ENCODE measurements at places on chromosomes 16 and 17.
A peak's percentile ranks its signal among the peaks of the same experiment; 100 is the strongest.

- ATAC-seq: no peak
Observed at GRCh38 chr16:14056970-14057369, 14.1 kb upstream of the MRTFB start.

DNA sequence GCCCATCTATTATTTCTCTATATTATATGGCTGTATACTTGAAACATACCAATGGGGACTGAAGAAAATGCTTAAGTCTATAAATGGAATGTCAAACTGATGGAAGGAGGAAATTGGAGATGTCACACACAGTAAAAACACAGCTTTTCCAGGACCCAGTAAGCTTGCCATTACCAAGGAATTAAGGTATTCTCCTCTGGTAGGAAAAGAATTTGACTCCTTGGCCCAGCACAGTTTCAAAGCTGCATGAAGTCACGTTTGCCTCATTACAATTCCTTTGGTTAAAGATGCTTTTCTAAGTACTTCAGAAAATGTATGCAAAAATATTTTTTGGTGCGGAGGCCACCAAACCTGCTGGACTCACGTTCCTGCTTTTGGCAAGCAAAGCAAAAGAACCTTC lies 48.5 kb downstream of the CDH13 start:
- no peak for ATAC-seq

DNA sequence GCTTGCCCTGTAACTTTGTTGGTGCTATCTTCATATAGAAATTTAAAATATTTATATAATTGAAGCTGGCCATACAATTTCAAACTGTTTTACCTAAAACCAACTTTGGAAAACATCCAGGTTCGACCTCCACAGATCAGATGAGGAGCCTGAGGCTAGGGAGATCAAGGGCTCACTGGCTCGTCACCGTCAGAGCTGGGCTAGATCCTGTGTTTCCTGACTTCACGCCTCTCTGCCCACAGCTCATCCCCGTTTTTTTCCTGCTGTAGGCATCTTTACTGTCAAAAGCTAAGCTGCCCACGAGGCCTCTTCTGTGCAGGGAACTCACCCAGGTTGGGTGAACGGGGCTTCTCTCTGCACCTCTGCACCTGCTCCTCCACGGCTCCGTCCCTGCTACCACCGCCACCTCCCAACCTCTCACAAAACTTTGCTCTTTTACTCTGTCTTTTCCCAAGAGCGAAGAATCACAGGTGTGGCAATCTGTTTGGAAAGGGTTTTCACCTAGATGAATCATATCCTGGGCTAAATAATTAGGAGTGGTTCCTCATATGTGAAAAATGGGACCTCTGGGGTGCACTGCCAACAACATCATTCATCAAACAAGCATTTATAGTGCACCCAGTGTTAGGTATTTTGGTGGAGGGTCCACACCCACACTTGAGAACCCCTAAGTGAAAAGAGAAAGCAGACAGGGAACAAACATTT lies 24.8 kb upstream of the KDM6B start:
- ATAC-seq: no peak

DNA sequence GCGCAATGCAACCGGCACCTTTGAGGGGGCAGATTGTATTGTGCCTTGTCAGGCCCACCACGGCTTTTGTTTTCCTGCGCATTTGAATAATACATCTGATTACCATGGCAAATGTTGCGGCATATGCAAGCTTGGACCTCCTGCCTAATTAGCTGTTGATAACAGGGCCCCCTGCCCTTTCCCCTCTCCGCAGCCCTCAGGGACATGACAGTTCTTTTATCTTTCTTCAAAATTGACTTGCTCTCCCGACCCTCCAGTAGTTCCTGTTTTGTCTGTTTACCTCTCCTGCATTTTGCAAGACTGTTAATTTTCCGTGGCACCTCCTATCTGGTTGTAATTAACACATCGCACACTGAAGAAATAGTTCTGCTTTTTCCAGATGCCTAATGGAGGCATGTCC lies 86.8 kb downstream of the RBFOX1 start:
- ATAC-seq: no peak

DNA sequence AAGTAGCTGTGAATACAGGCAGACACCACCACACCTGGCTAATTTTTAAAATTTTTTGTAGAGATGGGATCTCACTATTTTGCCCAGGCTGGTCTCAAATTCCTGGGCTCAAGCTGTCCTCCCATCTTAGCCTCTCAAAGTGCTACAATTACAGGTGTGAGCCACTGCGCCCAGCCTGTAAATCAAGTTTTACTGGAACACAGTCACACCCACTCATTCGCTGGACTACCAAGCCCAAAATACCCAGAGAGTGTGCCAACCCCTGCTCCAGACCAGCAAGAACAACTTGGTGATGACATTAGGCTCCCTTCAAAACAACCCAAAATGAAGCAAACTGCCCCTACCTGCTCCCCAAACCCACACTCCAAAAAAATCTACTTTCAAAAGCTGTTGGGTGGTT lies 36.0 kb downstream of the TVP23A start:
- ATAC-seq: no peak

GRCh38 chr17:58371300-58371950 lies 19.4 kb upstream of the SUPT4H1 start:
- ATAC-seq: no peak

DNA sequence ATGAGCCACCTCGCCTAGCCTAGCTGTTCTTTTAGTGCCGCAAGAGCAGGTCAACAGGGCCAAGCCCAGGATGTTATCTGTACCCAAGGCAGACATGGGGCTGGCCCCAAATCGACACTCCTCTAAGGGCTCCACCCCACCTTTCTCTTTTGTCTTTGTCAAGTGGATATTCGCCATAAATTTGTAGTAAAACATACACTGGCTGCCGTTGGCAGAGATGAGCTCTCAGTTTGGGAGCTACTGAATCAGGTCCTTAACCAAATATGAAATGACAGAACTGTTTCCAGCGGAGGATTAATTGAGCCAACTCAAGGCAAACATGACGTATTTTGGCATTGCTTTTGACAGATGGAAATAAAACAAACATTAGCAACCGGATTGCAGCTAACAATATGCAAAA lies 556.9 kb upstream of the CDH5 start:
- no peak for ATAC-seq

- peak; percentile 58 for ATAC-seq
Observed at GRCh38 chr17:7552621-7553051, 3.8 kb downstream of the TNFSF12 start.

- ATAC-seq: no peak
Observed at GRCh38 chr16:24978370-24978914, 36.7 kb downstream of the ARHGAP17 start.

- no peak for ATAC-seq
Observed at GRCh38 chr17:79874329-79874981, 35.2 kb upstream of the CBX4 start.

- ATAC-seq: no peak
Observed at GRCh38 chr17:31538080-31538762, 146.7 kb downstream of the RAB11FIP4 start.

DNA sequence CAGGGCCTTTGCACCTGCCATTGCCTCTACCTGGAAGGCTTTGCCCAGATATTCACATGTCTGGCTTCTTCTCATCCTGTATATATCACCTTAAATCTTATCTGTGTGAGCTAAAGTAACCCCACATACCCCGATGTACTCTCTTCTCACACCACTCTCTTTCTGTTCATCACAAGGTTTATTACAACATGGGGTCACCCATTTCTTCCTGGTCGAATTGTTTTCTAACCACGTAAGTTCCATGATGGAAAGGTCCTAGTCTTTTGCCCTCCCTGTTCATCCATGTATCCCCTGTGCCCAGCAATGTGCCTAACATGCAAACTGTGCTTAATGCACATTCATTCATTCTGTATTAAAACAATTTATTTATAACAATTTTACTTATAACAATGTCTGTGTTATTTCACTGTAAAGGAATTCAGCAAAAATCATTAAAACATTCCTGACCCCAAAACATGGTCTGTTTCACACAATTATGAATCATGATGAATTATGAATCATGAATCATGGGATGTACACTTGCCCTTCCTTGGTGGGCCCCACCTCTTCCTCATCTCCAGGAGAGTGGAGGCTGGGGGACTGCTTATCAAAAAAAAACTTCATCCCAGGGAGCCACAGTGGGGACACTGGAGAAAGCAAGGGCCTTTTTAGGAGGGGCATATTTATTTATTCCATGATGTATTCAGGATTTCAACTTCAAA lies 336.4 kb downstream of the GRIN2A start:
- no peak for ATAC-seq

- ATAC-seq: no peak
Observed at GRCh38 chr16:50302472-50303005, 36.2 kb downstream of the ADCY7 start.

DNA sequence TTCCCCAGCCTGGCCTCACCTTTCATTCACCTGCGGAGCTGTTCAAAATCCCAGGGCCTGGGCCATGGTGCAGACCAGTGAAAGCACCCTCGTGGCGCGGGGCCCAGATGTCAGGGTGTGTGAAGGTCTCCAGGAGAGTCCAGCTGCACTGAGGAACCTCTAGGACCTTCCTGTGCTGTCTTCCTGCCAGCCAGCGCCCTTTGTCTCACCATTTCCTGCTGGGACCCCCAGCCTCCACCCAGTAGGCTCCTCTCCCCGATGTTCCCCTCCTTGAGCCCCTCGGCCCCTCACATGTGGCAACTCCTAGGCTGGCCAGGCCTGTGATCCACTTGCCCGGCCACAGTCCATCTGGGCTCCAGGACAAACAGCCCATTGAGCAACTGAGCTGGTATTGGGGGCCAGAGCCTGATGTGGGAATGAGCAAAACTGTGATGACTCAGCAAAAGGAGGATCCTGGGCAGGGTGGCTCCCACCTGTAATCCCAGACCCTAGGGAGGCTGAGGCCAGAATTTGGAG lies 677 bp downstream of the SULT1A2 start:
- ATAC-seq: no peak

- no peak for ATAC-seq
Observed at GRCh38 chr17:67021196-67021595, 23.2 kb upstream of the CACNG1 start.

GRCh38 chr16:27452569-27453493 lies 50.9 kb downstream of the IL21R start:
- ATAC-seq: no peak

GRCh38 chr16:2785101-2785991 lies 2.0 kb downstream of the PRSS33 start:
- ATAC-seq: peak; percentile 71

- ATAC-seq: no peak
Observed at GRCh38 chr17:427327-427726, 74.7 kb upstream of the RPH3AL start.

DNA sequence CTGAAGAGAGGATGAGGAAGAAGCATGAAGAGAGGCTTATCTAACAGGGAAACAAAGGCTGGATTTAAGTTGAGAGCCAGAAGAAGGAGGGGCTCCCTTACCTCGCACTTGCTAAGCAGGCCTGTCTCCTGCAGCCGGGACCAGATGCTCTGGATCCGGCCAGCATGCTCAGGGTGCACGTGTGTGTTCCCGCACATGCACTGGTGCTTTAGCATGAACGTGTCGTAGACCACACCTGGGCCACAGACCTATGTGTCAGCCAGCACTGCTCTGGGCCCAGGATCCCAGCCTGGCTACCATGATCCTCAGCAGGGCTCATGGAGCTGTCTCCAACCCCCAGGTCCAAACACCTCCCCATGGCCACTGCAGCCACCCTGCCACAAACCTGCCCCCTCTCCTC lies 14.4 kb downstream of the G6PC3 start:
- no peak for ATAC-seq

GRCh38 chr17:51214920-51215319 lies 44.9 kb downstream of the MBTD1 start:
- no peak for ATAC-seq

- no peak for ATAC-seq
Observed at GRCh38 chr16:80039777-80040176, 439.2 kb upstream of the MAF start.

GRCh38 chr17:80246726-80247125 lies 13.9 kb upstream of the RNF213 start:
- no peak for ATAC-seq

GRCh38 chr17:51045621-51046020 lies 75.0 kb downstream of the SPAG9 start:
- no peak for ATAC-seq

- no peak for ATAC-seq
Observed at GRCh38 chr16:12229759-12230594, 253.4 kb downstream of the SNX29 start.

DNA sequence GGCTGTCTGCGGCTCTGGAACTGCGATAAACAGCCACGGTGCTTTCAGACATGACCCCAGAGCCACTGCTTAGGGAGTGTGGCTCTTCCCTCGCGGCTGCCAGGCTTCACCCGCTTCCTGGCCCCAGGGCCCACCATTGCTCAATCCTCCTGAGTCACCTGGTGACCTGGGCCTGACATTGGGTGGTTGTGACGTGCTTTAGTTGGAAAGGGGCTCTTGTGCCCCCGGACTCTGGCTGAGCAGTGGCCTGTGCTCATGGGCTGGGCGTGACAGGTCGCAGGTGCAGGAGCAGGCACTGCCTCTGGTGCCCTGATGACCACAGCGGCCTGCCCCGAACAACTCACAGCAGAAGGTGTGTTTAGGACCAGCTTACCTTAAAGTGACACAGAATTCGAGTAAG lies 8.6 kb upstream of the NUDT16L1 start:
- no peak for ATAC-seq

GRCh38 chr17:72119873-72120641 lies 763 bp upstream of the SOX9 start:
- ATAC-seq: no peak

DNA sequence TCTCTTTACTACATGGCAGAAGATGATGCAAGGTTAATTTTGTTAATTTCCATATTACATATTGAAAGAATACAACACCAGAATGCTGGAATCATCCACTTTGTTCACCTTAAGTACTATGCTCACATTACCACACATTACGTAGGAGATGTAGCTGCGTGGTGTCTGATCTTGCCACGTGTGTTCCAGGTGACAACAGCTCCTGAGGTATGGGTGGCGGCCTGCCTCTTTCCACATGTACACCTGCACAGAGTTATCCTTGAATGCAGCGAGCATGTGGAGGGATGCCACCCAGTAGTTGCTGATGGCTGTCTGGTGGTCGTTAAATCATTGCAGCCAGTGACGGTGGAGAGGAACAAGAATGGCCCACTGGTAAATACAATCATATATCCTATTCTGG lies 740.5 kb upstream of the EEF2KMT start:
- no peak for ATAC-seq

GRCh38 chr16:21598206-21598605 lies 1.2 kb upstream of the METTL9 start:
- no peak for ATAC-seq

- peak; percentile 74 for ATAC-seq
Observed at GRCh38 chr17:35795007-35795870, at the start of gene MMP28. Gene MMP28, minus strand, starts transcription at chr17:35795641. Its CDS starts 264 bp downstream, at chr17:35795377.

- no peak for ATAC-seq
Observed at GRCh38 chr16:26334218-26335111, 642.7 kb downstream of the HS3ST4 start.
